ENCODE measurements at places on chromosomes 16 and 17.

DNA sequence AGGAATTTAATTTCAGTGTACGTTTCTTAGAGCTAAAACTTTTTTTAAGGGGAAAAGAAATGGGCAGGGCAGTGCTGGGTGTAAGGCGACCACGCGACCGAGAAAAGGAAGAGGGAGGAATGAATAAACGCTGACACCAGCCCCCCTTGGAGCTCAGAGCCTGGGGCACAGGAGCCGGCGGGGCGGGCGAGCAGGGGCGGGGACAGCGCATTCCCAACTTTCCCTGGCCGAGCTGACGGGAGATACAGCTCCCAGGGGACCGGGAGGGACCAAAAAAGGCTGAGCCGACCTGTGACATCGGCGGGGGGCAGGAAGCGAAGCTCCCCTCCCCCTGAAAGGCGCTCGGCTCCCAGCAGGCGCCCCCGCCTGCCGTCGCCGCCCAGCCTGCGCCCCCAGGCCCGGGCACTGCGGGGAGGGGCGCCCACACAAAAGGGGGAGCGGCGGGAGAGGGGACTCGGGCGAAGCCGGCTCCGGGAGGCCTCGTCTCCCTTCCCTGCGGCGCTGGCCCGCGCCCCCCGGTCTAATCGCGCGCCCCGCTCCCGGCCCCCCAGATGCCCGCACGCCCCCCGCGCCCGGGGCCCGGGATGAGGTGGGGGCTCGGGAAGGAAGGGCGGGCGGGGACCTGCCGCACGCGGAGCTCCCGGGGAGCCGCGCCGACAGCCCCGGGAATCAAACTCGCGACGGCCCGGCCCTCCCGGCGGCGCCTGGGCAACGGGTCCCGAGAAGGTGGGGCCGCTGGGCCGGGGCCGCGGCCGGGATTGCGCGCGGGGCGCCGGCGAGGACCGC lies 622 bp downstream of the CUEDC1 start:
- peak; percentile 71 for DNase-seq

DNA sequence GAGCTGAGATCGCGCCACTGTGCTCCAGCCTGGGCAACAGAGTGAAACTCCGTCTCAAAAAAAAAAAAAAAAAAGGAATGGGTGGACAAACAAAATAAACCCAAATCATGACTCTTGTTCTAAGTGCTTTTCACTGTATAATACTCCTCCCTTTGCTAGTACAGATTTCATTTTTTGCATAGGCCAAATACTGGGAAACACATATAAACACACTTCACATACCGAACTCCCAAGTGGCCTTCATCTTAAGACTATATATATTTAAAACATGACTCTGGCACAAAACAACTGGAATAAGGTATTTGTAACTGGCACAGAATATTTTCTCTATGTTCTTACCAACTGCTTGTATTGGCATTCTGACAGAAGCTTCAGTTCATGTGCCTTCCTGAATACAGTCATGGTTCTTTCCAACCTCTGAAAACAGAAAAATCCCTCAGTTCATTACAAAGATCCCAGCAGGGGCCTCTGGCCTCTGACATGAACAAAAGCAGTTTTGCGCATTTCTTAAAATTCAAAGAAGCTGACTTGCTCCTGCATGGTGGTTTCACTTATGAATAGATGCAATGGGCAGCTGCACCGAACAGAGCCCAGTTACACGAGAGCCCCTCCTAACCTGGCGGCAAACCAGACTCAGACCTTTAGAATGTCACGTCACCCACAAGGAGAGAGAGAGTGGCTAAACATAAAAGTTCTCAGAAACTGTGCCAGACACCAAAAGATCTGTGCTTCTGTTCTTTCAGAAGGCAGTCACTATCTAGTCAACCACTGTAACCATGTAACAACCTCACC lies 19.1 kb upstream of the COPRS start:
- DNase-seq = no peak

- no peak for DNase-seq
Measured at GRCh38 chr17:38886643-38887010, 16.8 kb downstream of the LASP1 start.

DNA sequence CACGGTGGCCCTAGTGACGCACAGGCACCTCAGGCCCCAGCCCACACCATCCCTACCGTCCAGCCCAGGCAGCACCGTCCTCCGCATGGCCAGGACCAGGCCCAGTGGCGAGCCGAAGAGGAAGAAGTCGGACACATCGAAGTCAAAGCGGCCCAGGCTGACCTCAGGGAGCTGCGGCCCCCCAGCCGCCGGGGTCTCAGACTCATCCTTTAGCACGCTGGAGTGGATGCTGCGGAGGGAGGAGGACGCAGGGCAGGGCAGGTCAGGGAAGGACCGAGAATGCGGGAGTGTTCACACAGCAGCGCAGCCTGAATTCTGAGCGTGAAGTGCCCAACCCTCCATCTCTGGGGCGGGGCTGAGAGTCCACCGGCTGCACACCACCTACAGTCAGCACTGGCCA lies 30.1 kb downstream of the PIMREG start:
- no peak for DNase-seq

- no peak for DNase-seq
Measured at GRCh38 chr16:8673611-8674412, 605 bp upstream of the ABAT start.

DNA sequence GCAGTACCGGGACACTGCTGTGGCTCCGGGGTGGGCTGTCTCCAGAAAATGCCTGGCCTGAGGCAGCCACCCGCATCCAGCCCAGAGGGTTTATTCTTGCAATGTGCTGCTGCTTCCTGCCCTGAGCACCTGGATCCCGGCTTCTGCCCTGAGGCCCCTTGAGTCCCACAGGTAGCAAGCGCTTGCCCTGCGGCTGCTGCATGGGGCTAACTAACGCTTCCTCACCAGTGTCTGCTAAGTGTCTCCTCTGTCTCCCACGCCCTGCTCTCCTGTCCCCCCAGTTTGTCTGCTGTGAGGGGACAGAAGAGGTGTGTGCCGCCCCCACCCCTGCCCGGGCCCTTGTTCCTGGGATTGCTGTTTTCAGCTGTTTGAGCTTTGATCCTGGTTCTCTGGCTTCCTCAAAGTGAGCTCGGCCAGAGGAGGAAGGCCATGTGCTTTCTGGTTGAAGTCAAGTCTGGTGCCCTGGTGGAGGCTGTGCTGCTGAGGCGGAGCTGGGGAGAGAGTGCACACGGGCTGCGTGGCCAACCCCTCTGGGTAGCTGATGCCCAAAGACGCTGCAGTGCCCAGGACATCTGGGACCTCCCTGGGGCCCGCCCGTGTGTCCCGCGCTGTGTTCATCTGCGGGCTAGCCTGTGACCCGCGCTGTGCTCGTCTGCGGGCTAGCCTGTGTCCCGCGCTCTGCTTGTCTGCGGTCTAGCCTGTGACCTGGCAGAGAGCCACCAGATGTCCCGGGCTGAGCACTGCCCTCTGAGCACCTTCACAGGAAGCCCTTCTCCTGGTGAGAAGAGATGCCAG lies 12.9 kb downstream of the STH start:
- no peak for DNase-seq

DNA sequence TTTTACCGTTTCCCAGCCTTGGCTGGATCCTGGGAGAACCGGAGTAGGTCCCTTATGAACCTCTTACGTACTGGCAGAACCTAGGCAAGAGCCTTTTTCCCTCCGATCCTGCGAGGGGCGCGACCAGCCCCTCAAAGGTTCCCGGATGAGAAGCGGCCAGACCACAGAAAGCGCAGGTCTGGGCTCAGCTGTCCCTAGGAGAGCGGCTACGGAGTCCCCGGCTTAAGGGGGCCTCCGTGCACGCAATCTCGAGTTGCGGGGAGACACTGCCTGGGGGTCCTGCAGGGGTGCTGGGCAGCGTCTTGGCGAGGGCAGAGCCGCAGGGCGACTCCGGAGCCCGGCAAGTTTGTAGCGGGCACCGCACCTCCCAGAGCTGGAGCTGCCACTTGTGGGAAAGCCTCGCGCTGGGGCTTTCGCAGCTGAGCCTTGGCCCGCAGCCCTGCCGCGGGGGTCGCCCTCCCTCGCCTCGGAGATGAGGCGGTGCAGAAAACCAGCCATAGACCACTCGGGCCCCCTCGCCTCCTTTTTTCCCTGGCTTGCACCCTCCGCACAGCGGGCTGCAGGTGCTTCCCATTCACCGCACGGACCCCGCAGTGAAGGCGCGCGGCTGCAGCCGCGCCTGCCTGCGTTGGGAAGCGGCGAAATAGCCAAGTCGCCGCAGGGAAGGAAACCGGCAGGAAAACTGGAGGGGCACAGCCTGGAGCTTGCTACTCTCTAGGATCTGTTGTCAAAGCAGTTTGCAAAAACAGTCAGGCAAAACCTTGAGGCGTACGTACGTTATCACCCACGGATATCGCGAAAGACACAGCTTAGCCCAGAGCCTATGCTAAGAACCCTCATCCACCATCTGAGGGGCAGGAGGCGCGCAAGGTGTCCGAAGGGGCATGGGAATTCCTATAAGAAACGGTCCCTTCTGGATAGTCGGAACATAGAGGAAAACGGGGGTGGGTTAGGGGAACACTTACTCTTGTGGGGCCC lies 834 bp downstream of the CDH8 start:
- DNase-seq = peak; percentile 64
